ENCODE measurements at places on chromosomes 2 and 18.

- no peak for DNase-seq
Observed at GRCh38 chr18:12608301-12608700, 49.6 kb downstream of the SPIRE1 start.

GRCh38 chr2:46157072-46157965, 139.9 kb upstream of the EPAS1 start:
- DNase-seq = no peak

- no peak for DNase-seq
Observed at GRCh38 chr2:78615956-78616355, 409.5 kb upstream of the REG3G start.

DNA sequence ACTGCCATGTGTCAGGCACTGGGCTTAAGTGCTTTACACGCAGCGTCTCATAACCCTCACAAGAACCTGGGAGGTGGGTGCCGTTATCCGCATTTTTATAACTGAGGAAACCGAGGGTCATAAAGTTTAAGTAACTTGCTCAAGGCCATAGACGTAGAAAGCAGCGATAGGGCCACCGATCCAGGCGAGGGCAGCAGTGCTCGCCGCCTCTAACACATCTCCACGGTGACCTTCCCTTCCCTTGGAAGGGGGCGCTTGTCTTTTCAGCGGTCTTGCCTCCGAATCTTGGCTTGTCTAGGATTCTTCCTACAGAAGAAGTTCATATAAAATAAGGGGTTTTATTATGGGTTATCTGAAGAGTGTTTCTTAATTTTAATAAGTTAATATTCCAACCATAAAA, 186.6 kb downstream of the GBX2 start:
- DNase-seq = no peak

DNA sequence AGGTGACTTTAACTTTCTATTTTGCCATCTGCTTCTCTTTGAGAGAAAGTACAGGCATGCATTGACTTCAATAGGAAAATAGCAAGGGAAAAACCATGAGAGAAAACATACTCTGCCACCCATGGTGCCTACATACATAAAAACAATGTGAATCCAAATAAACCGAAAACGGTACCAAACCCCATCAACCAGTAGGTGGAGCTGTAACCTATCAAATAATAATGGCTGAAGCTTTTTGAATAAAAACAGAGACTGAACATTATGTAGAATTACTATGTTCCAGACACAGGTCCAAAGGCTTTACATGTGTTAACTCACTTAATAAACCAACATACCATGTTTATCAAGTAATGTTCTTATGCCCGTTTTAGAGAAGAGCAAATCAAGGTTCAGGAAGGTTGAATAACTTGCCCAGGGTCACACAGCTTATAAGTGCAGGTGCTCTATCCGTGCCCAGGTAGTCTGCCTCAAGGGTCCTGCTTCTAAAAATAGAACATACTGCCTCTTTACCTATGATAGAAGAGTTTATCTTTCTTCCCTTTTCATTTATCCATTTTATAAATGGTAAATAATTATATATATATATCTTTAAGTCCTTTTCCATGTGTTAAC, 293.9 kb upstream of the SYT4 start:
- DNase-seq = peak; percentile 52

DNA sequence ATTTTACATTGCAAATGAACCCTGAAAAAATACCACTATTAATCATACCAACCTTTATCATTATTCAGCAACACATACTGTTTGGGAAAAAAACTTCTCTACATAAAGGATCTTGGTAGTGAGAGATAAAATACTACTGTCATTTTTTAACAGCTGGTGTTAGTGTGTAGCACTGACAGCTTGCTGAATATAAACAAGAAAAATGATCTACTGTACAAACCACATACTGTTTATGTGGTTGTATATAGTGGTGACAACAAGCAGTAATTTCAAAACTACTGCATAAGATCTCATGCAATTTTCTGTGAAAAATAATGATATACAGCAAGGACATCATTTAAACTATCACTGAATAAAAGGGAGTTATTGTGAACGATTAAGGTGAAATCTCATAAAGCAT, 601.2 kb downstream of the LRP1B start:
- DNase-seq = no peak

GRCh38 chr18:3547891-3548615, 98.1 kb downstream of the TGIF1 start:
- DNase-seq = no peak

DNA sequence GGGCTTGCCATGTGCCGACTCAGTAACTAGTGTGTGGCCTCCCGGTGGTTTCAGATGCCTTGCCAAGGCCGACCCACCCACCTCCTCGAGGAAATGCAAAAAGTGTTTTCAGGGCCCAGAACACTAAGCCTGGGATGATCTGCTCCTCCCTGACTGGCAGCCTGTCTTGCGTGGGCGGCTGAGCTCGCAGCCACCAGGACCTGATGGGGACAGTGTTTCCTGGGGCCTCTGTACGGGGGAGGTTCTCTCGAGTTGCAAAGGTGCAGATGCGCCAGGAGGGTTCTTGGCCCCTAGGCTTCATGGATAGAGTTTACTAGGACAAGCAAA, 85.2 kb downstream of the GLI2 start:
- no peak for DNase-seq

DNA sequence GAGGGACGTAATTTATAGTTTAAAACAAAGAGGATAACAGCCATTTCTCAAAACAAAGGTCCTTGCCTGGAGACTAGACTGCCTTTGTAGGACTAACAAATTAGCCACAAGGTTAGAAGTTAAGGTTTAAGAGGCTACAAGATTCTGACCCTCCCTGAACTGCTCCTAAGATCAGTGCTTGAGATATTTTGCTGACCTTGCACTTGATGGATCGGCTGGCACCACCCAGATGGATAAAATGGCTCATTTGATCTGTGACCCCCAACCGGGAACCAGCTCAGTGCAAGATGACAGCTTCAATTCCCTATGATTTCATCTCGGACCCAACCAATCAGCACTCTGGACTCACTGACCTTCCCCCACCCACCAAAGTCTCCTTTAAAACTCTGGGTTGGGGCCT, 3.7 kb upstream of the STARD7 start:
- no peak for DNase-seq

DNA sequence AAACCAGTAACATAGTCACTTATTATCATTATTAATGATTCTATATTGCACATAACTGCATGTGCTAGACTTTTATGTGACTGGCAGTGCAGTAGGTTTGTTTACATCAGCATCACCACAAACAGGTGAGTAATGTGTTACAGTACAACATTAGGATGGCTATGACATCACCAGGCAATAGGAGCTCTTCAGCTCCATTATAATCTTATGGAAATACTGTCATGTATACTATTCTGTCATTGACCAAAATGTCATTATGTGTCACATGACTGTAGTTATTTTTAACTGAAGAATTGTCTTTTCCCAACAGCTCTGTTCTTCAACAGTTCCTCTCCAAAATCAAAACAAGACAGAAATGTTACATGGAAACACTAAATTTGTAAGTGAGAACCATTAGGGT, 96.3 kb downstream of the C18orf54 start:
- peak; percentile 31 for DNase-seq

- DNase-seq = no peak
Observed at GRCh38 chr2:186384226-186384625, 101.8 kb upstream of the ZC3H15 start.

DNA sequence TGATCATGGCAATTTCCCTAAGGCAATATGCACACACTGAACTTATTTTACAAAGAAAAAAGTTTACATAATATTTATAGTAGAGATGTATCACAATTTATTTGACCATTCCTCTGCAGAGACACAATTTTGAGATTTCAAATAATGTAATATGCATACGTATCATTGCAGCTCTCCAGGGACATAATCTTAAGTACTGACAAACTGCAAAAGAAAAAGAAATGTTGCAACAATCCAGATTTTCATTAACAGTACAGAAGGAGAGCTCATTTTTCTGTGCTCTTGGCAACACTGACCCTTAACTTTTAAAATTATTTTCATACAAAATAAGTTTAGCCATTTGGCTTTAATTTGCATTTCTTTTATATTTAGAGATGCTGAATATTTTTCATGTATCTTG, 710.2 kb upstream of the SLC39A10 start:
- DNase-seq = no peak

GRCh38 chr2:24153478-24153877, 21.4 kb upstream of the FAM228A start:
- no peak for DNase-seq

GRCh38 chr2:123051136-123051535, 974.0 kb upstream of the CNTNAP5 start:
- DNase-seq = no peak

DNA sequence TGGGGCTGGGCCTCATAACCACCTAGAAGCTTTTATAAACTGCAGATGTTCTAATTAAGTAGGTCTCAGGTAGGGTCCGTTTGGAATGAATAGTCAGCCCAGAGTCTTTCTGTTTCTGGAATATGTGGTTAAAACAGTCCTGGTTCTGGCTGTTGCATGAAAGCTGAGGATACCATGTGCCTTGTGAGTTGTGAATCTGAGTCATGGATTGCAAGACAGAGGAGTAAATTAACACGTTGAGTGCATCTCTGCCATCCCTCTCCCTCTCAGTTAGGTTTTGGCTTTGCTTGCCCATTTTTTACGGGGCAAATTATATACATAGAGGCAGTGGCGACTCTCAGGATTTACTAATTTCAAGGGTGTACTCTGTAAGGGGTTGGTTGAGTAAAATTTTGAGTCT, 59.1 kb downstream of the NCK2 start:
- DNase-seq = no peak

DNA sequence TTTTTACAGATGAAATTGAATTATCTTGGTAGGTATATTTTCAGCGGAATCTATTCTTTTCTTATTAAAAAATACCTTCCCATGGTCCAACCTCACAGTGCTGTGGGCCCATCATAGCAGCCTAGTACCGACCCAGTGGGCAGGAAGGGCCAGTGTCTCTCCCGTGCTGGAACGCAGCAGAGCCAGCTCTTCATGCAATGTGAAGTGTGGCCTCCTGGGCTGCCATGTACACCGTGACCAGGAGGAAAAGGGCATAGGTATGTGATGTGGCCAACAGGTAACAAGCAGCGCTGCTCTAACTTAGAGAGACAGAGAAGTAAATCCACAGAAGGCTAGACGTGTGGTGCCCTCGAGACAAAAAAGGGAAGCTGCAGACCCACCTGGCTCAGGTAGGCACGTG, 221.1 kb upstream of the SALL3 start:
- no peak for DNase-seq

GRCh38 chr2:223915071-223915470, 30.1 kb downstream of the WDFY1 start:
- DNase-seq = no peak

- DNase-seq = no peak
Observed at GRCh38 chr2:82819951-82820350, 1639.1 kb downstream of the SUCLG1 start.

DNA sequence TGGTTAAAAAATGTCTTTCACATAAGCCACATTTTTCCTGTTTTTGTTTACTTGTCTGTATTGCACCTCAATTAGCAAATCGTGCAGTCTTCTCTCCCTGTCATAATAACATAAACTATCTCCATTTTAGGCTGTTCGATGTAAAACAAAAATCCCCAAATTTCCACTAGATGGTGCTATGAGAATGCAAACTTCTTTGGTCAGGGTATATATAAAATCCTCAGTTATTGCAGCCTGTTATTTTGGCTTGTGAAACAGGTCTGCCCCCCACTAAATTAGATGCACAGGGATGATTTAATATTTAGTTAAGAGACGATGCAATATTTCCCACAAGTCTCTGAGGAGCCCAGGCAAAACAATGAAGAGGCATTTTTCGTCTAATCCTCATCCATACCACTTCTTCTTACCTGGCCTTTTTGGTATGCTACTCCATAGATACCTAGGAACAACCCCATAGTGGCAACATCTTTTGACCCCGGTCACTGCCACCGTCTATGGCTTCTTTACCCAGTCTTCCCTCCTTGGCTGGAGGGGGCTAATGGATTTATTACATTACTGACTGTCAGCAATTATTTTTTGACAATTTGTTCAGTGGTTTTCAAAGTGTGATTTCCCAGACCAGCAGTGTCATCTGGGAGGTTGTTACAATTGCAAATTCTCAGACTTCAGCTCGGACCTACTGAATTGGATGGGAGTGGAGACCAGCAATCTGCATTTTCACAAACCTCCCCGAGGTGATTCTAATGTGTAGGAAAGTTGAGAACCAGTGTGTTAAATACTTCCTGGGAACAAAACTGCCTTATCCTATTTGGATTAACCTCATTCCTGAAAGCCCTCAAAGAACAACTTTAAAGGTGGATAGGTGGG, 117.4 kb upstream of the CWC22 start:
- DNase-seq = peak; percentile 48

DNA sequence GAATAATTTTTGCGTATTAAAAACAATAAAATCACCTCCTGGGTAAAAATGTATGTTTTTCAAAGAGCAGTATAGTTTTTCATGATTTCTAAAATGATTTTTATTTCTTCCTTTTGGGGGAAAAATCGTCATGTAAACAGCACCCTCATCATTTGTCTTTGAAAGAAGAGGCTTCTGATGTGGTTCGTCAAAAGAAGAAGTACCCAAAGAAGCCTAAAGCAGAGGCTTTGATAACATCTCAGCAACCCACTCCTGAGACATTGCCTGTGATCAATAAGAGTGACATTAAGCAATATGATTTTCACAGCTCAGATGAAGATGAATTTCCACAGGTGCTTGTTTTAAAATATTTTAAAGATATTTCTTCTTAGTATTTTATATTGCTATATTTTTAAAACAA, 110.2 kb upstream of the KIF5C start:
- no peak for DNase-seq

GRCh38 chr18:77702686-77703085, 453.0 kb downstream of the GALR1 start:
- DNase-seq = peak; percentile 66

DNA sequence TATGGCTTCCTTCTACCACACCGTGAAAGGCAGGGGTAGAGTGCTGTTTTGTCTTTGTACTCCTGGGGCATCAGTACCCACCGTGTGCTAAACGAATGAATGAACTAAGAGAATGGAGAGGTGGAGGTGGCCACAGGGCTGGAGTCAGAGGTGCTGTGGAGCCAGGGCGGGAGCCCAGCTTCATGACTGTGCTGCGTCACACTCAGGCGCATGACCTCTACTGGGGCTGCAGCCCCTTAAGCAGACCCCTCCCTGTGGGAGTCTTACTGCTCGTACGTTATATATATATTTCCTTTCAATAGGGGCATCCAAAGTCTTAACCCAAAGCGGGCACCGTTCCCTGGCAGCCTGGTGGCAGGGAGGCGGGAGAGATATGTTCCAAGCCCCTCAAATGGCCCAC, 18.0 kb upstream of the LBH start:
- no peak for DNase-seq

Measured in RKO (cell line).